Mesenchymal stem cell (in vitro differentiated cells and primary cell): ENCODE measurements at places on chromosomes 1 and 21.
A peak's percentile ranks its signal among the peaks of the same experiment; 100 is the strongest.

- no peak for DNase-seq
Measured at GRCh38 chr1:205993068-205993467, 10.1 kb downstream of the RAB7B start.

GRCh38 chr1:36139521-36139920 lies 9.8 kb downstream of the TRAPPC3 start:
- no peak for DNase-seq

- DNase-seq: no peak
Measured at GRCh38 chr1:234768569-234769283, 158.7 kb upstream of the IRF2BP2 start.

DNA sequence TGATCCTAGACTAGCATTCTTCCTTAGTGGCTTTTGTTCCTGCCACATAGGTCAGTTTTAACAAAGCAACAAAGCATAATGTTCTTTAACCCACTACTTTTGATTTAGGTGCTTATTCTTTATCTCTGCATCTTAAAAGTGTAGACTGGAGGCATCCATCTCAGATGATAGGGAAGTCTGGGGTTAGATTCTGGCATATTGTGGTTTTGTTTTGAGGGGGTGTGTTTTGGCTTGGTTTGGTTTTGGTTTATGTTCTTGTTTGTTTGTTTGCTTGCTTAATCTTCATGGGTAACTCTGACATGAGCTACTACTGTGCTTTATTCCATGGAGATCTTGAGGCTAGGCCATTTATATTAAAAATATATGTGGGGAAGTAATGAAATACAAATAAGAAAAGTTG lies 40.3 kb upstream of the MYOCOS start:
- DNase-seq: no peak

GRCh38 chr1:2095394-2095793 lies 45.2 kb downstream of the PRKCZ start:
- DNase-seq: no peak

DNA sequence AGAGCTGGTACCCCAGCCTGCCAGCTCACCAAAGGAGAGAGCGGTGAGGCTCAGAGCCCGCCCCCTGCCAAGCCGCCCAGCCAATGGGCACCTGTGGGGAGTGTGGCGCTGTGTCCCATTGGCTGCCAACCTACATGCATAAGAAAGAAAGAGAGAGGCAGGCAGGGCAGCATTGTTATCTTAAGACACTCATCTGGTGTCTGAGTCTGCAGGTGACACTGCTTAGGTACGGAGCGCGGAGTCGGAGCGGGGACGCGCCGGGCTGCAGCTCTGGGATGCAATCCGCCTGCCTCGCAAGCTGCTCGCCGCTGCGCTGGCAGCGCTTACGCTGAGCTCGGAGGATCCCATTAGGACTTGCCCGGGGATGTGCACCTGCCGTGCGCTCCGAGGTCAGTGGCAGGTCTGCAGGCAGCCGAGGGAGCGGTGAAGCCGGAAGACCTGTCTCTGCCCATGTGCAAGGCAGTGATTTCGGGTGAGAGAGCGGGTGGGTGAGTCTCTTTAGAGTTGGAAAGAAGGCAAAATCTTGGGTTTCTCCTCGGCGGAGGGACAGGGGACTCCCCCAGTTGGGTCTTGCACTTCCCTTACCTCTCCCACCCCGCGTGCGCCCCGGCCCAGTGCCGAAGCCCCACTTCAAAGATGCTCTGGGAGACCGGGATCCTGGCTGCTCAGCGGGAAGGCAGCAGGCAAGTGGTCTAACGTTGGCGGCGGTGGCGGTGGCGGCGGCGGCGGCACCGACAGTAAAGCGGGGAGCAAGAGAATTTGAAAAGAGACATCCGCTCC lies at the start of gene BRINP2:
Gene BRINP2, plus strand, starts transcription at position 203 of the 780 bp plus-strand sequence. CDS start 58,919 bp downstream, outside the sequence.
- peak; percentile 57 for DNase-seq
